ENCODE measurements at places on chromosomes 7 and 10. TPM values are rescaled to one million over a fixed set of nuclear protein-coding genes. Genes with fewer than 3 reads are reported as not detected.
A peak's percentile ranks its signal among the peaks of the same experiment; 100 is the strongest.

Gene MOGAT3
- total RNA-seq, result not detected

Gene HOXA7
- total RNA-seq, result not detected

DNA sequence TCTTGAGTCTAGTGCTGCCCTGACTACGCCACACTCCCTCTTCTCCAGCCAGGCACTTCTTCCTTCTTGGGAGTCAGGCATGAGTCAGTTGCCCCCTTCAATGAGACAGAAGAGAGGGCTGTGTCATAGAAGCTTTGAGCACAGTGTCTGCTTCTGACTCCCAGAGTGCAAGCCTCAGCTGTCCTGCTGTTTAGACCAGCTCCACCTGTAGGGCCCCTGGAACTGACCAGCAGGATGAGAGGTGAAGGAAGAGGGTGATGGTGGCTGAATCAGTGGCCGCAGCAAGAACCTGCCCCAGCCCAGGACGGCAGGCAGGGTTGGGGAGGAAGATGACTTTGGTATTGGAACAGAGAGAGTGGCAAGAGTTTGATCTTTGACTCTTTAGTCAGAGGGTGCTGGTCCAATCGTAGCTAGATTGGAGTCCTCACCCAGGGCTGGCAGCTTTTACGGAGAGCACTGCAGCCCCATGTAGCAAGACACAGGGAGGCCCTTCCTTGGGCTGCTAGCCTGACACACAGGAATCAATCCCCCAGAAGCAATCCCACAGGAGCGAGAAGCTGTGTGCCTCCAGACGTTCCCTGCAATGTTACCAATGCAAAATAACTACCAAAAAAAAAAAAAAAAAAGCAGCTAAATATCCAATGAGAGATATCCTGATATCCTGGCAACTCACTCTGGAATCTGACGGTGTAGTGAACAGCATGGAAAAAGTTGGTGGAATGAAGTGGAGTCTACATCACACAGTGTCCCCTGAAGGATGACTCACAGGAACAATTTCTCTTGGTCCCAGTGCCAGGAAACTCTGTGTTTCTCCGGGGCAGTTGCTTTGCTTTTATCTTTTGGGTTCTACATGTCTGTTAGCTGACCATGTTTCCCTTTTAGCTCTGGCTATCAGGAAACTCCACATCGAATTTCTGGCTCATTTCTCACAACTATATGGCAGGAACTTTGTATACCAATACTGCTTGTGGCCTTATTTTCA is 6.9 kb downstream of the C10orf62 start:
- H3K36me3 ChIP-seq, result no peaks in the 10 kb centered on the region
- DNase-seq, result no peak
- peaks cover 34% of the 10 kb centered on the region for H3K4me1 ChIP-seq
- H3K27ac ChIP-seq, result peak overlapping the region; percentile 91

GRCh38 chr10:119849031-119849789 is 23.4 kb downstream of the MCMBP start:
- no peak overlapping the region for H3K4me3 ChIP-seq
- H3K36me3 ChIP-seq, result peaks cover 45% of the 10 kb centered on the region
- peaks cover 23% of the 10 kb centered on the region for H3K4me1 ChIP-seq
- no peak for DNase-seq

DNA sequence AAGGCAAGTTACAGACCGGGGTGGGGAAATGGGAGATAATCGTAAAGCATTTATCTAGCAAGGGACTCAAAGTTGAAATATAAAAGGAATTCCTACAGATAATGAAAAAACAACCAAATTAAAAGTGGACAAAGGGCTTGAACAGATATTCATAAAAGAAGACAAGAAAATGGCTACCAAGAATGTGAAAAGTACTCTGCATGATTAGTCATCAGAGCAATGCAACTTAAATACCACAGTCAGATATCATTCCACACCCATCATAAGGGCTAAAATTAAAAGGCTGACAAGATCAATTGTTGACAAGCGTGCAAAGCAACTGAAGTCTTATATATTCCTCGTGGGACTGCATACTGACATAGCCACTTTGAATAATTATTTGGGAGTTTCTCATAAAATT is 124.6 kb upstream of the RSU1 start:
- H3K36me3 ChIP-seq, result no peaks in the 10 kb centered on the region
- H3K4me1 ChIP-seq, result peaks cover 29% of the 10 kb centered on the region
- no peak overlapping the region for H3K27ac ChIP-seq
- no peak overlapping the region for H3K4me3 ChIP-seq

DNA sequence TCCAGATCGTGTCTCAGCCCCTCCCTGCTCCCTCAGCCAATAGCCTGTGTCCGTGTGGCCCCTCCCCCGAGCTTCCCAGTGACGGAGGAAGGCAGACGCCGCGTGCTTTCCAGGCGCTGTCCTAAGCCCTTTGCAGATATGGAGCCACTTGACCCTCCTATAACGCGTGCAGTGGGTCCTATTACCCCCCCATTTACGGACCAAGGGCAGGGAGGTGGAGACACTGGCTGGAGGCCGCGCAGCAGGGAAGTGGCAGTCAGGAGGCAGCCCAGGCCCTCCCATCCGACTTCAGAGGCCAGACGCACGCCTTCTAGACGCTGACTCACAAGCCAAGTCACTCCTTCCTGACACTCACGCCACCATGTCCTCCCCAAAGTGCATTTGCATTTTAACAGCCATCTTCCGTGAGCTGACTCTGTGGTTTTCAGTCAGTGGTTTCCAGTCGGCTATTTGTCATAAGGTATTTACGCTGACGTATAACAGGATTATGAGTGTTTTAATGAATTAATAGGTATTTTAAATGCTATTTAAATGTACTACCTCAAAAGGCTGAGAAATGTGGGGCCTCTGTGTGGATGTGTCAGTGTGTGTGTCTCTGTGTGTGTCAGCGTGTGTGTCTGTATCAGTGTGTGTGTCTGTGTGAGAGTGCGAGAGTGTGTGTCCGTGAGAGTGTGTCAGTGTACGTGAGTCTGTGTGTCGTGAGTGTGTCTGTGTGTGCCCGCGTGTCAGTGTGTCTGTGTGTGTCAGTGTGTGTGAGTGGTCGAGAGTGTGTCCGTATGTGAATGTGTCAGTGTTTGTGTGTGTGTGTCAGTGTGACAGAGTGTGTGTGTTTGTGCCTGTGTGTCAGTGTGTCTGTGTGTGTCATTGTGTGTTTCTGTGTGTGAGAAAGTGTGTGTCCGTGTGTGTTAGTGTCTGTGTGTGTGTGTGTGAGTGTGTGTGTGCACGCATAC is 92.0 kb upstream of the INSIG1 start:
- H3K4me3 ChIP-seq, result peak overlapping the region; percentile 53
- H3K27me3 ChIP-seq, result no peaks in the 10 kb centered on the region
- H3K36me3 ChIP-seq, result no peaks in the 10 kb centered on the region
- DNase-seq, result no peak

DNA sequence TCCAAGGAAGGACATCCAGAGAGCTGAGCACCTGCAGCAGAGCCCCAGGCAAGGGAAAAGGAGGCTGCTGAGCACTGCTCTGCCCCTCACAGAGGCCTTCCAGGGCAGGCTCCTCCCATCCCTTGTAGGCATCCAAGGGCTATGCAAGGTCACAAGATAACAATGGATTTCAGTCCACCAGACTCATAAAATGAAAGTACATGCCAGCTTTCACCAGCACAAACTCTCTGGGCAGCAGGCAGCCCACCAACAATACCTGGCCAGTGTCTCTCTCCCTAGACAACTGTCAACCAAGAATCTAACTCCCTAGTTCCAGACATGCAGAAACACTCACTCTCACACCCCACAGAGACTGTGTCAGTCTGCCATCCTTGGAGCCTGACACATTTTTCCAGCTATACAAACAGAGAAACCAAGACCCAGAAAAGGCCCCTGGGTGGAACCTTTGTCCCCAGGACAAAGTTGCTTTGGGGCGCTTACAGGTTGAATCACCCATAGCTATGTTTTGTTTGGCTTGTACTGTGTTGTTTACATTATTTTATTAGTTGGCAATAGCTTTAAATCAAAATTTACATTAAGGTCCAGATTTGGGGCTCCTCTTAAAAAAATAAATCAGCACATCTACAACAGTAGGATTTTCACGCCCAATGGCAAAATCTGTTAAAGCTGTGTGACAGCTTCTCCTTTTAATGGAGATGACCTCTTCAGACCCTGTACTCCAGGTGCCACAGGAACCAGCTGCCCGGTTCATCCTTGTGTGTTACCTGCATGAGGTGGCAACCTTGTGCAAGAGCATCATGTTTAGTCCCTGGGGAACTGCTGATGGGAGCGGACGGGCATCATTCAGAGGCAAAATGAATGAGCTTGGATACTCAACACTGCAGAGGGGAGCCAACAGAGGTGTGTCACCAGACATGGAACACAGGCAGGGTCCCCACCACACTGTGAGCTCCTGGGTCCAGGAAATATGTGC is 5.2 kb downstream of the GRID1 start:
- no peak overlapping the region for H3K4me3 ChIP-seq
- no peak overlapping the region for H3K27ac ChIP-seq
- no peak for DNase-seq
- H3K36me3 ChIP-seq, result no peaks in the 10 kb centered on the region
- peaks cover 51% of the 10 kb centered on the region for H3K27me3 ChIP-seq

DNA sequence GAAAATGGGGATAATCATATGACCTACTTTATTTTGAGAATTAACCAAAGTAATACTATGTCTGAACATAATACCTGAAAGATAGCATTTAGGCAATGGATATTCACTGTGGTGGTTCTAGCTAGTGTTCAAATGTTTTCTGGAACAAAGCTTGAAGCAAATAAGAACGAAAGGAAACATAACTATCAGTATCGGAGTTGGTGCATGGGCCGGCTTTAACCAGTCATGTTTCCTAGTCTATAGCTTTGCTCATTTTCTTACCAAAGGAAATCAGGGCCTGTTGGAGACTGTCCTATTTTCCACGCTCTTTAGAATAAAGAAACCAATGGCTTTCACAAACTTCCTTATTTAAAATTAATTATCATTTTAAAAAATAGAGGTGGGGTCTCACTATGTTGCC is 8.9 kb downstream of the IL2RA start:
- H3K27ac ChIP-seq, result no peak overlapping the region
- no peak for DNase-seq
- no peaks in the 10 kb centered on the region for H3K36me3 ChIP-seq
- peaks cover 47% of the 10 kb centered on the region for H3K27me3 ChIP-seq
- no peak overlapping the region for H3K4me3 ChIP-seq

DNA sequence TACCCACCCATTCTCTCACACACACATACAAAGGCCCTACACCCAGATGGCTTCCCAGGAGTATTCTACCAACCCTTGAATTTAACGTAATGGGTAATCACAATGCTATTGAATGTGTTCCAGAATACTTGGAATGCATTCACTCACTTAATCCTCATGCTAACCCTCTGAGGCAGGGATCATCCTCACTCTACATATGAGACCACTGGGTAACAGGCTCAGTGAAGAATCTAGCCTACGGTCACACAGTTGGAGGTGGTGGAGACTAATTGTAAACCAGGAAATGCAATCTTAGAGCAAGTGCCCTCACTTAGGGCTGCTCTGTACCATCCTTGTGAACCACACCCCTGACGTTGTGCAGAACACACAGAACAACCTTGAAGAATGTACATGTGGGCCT is 87.5 kb downstream of the PPP1R3C start:
- no peaks in the 10 kb centered on the region for H3K27me3 ChIP-seq
- H3K27ac ChIP-seq, result no peak overlapping the region
- H3K36me3 ChIP-seq, result no peaks in the 10 kb centered on the region
- H3K4me3 ChIP-seq, result no peak overlapping the region
- H3K4me1 ChIP-seq, result peaks cover 22% of the 10 kb centered on the region
- DNase-seq, result peak; percentile 3

GRCh38 chr10:113093188-113094113 is 143.4 kb downstream of the TCF7L2 start:
- H3K4me1 ChIP-seq, result peaks cover 38% of the 10 kb centered on the region
- DNase-seq, result no peak
- peak overlapping the region; percentile 84 for H3K27ac ChIP-seq
- H3K27me3 ChIP-seq, result no peaks in the 10 kb centered on the region
- H3K4me3 ChIP-seq, result no peak overlapping the region

DNA sequence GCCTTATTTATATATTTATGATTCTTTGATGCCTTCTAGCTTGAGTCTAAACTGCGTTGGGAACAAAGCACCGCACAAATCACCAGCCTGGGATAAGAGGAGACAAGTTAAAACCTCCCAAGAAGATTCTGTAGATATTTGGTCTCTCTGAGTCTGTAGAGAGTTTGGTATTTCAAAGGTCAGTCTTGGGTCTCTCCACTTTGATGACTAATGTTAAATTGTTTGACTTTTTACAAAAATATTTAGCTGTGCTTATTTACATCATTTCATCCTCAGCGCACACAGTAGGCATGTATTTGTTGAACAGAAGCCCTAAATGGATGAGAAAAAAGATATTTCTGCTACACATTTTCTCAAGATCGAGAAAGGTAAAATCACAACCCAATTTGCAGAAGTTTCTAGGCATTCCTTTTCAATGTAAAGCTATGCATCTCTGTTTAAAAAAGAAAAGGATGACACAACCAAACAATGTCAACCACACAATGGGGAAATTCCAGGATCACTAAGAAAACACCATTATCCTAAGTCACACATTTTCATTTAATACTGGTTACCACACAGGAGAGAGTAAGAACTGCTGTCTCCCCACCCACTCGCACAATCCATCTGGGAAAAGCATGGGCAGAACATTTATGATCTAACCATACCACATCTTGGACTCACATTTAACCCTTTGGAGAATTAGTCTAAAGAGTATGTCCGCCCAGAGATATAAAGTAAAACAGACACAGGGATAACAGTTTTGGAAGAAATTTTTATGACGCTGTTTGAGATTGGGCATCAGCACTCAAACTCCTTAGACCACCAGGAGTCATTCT is 4.4 kb downstream of the CDK6 start:
- peak overlapping the region; percentile 96 for H3K27ac ChIP-seq
- H3K27me3 ChIP-seq, result no peaks in the 10 kb centered on the region
- H3K4me1 ChIP-seq, result peaks cover 49% of the 10 kb centered on the region
- peaks cover 2% of the 10 kb centered on the region for H3K36me3 ChIP-seq
- H3K4me3 ChIP-seq, result peak overlapping the region; percentile 91

- H3K4me3 ChIP-seq, result no peak overlapping the region
- H3K27ac ChIP-seq, result no peak overlapping the region
- H3K4me1 ChIP-seq, result peaks cover 22% of the 10 kb centered on the region
- no peak for DNase-seq
- peaks cover 21% of the 10 kb centered on the region for H3K27me3 ChIP-seq
Observed at GRCh38 chr7:12567015-12567414, 3.5 kb upstream of the SCIN start.

GRCh38 chr7:44210107-44210506 is 9.3 kb downstream of the YKT6 start:
- H3K27me3 ChIP-seq, result no peaks in the 10 kb centered on the region
- peaks cover 3% of the 10 kb centered on the region for H3K4me1 ChIP-seq
- H3K4me3 ChIP-seq, result no peak overlapping the region
- H3K27ac ChIP-seq, result no peak overlapping the region

- H3K36me3 ChIP-seq, result no peaks in the 10 kb centered on the region
- no peak for DNase-seq
- H3K27me3 ChIP-seq, result no peaks in the 10 kb centered on the region
- no peak overlapping the region for H3K4me3 ChIP-seq
- peaks cover 42% of the 10 kb centered on the region for H3K4me1 ChIP-seq
- peak overlapping the region; percentile 40 for H3K27ac ChIP-seq
Observed at GRCh38 chr10:73899423-73899822, 11.5 kb upstream of the PLAU start.

DNA sequence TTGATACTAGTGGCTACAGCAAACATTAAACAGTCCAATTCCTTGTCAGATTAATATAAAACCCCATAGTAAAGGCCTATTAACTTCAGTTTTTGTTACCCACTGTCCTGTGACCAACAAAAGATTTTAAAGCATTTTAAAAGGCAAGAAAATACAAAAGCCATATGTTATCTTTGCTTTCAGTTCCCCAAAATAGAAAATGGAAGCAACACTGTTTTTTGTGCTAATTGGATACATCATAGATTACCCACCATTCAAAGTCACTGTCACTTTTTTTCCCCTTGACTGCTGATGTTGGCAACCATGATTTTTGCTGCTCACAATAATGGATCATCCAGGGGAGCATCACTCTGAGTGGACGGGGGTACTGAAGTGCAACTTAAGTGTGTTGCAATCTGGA is 52.4 kb upstream of the TMEM140 start:
- no peak overlapping the region for H3K4me3 ChIP-seq
- no peak overlapping the region for H3K27ac ChIP-seq
- DNase-seq, result no peak
- no peaks in the 10 kb centered on the region for H3K36me3 ChIP-seq
- H3K4me1 ChIP-seq, result no peaks in the 10 kb centered on the region

Data from osteocyte (in vitro differentiated cells).